GM12878 (cell line): ENCODE measurements at places on chromosomes 2 and 18. TPM values are rescaled to one million over a fixed set of nuclear protein-coding genes. Genes with fewer than 3 reads are reported as not detected.

NAT8 gene
- total RNA-seq = not detected in 2 replicates

COL4A3 gene
- 4.3 and 5.3 TPM in 2 replicates for total RNA-seq

GAL3ST2 gene
- total RNA-seq = 0.36 and 0.48 TPM in 2 replicates

FAM237A gene
- total RNA-seq = not detected in 2 replicates

CAPN14 gene
- 1.3 and 1.5 TPM in 2 replicates for total RNA-seq

DSC2 gene
- total RNA-seq = 3.9 and 4.4 TPM in 2 replicates

CD8B gene
- total RNA-seq = 0.21 TPM in 1 of 2 replicates, not detected in the other

PIEZO2 gene
- 38.2 and 42.3 TPM in 2 replicates for total RNA-seq

SNTG2 gene
- total RNA-seq = not detected in 2 replicates

LHCGR gene
- 0.11 TPM in 1 of 2 replicates, not detected in the other for total RNA-seq

RAX gene
- total RNA-seq = not detected in 2 replicates

SMCHD1 gene
- 50.2 and 52.0 TPM in 2 replicates for total RNA-seq

LONRF2 gene
- 0.03 and 0.08 TPM in 2 replicates for total RNA-seq
